T47D (cell line): ENCODE measurements at places on chromosomes 5 and 9.

DNA sequence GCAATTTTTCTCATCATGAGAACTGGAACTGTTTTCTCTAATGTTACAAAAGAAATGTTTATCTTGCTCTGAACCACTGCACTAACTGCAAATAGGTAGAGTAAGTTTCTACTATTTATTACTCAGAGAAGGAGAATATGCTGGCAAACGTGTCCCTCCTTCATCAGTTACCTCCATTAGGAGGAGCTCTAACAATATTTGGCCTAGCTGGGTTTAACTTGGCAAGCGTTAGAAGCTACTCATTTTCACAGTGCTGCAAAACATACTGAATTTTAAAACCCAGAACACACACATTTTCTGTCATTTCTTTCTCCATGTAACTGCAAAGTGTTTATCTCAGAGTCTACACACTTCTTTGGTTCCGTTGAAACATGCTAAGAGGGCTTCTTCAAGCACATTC is 101.0 kb upstream of the GABRG2 start:
- peak; percentile 74 for DNase-seq

DNA sequence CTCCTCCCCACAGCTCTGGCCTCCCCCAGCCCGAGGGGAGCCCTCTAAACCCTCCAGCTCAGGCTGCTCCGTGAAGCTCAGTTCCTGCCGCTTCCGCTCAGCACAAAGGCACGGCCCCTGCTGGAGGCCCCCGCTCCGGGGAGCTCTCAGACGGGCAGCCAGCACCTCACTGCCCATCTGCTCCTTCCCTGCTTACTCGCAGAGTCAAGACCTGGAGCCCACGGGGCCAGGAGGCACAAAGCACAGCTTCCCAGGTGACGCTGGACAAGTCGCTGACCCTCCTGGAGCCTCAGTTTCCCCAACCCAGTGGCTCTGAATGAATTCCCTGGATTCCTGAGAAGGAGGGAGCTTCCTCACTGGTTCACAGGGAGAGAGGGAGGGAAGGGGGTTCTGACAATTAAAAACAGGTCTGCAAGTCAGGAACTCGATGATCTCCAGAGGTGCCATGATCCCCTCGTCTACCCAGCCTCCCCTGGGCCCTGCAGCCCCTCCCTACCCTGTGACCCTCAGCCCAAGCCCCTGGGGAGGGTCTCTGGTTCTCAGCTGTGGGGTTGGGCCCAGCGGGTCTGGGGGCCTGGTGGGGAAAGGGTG is 36.2 kb downstream of the VAV2 start:
- no peak for DNase-seq

GRCh38 chr5:40160435-40160834 is 519.3 kb upstream of the PTGER4 start:
- DNase-seq: no peak

DNA sequence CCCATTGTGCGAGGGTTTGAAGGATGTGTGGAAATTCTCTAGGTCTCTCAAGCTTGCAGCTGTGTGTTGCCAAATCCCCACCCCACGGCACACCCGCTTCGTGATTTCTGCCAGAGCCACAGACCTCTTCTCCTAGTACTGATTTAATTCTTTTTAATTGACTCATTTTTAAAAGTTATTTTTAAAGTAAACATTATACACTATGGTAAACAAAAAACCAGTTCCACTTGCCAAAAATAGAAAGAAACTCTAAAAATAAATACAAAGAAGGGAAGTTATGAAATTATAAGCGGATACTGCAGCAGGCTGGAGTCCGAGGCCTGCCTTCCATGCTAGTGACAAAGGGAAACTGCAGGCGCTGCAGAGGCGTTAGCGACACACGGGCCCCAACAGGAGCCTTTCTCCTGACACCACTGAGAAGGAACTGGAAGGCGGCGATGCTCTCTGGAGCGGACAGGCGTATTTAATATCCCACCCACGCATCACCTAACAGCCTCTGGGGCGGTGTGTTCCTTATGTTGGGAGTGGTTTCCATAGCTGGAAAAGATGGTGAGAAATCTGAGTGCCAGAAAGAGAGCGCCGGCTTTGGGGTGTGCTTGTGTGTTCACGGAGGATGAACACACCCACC is 122.5 kb downstream of the COL23A1 start:
- no peak for DNase-seq

DNA sequence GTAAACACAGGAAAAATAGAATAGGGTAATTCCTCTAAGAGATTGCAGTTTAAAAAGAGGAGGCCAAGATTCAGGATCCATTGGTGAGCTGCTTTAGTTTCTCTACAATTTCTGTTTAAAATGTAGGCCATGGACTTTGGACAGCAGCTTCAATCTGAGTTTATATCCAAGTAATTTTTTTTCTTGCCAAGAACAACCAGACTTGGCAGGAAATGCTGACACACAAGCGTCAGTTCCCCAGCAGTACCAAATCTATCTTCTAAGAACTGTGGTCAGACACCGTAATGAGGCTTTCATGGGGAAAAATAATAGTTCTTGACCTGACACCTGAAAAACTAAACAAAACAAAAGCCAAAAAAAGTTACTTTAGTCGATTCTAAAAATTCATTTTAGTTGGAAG is 528.8 kb downstream of the CSNK1G3 start:
- no peak for DNase-seq

- no peak for DNase-seq
These were observed 164.4 kb downstream of the GIN1 start for GRCh38 chr5:102955488-102955887.

GRCh38 chr5:65264420-65264819 is 217.3 kb downstream of the ADAMTS6 start:
- no peak for DNase-seq

- no peak for DNase-seq
These were observed 372.4 kb upstream of the IRX4 start for GRCh38 chr5:2254880-2255750.

DNA sequence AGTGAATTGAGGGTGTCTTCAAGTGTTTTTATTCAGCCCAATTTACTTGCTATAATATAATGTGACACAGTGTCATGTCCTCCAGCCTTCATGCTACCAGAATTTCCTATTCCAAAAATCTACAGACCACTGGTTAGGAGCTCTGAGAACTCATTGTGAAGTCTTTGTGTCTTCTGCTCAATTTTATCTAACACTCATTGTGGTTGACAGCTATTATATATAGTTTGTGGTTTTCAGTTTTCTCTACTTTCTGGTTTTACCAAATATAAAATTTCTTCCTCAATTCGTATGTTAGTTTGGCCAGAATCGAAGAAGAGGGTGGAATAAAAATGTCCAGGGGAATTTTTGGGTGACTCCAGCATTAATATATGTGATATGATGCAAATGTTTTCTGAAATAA is 509.3 kb upstream of the NUDT12 start:
- no peak for DNase-seq

- DNase-seq: no peak
These were observed 268.4 kb downstream of the FAM170A start for GRCh38 chr5:119897537-119898370.

- DNase-seq: peak; percentile 89
These were observed 72.0 kb downstream of the PDE8B start for GRCh38 chr5:77282337-77283027.

DNA sequence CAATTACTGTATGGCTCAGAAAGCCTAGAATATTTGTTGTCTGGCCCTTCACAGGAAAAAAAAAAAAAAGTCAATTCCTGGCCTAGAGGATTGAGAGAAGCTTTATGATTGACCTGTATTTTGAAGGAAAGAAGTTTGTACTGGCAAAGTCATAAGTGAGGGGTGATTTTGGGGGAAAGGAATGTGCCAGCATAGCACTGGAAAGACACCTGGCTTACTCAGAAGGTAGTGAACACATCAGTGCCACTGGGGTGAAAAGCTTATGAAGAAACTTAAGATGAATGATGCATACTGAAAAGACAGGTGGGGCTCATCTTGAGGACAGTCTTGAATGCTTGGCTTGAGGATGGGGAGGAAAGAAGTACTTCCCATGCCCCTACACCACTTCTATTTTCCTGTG is 127.9 kb upstream of the RASA1 start:
- DNase-seq: no peak

- DNase-seq: no peak
These were observed 127.3 kb upstream of the BOD1 start for GRCh38 chr5:173743641-173744343.

- DNase-seq: no peak
These were observed 16.7 kb downstream of the TNFSF8 start for GRCh38 chr9:114913656-114914055.

GRCh38 chr5:14188778-14189177 is 45.6 kb downstream of the TRIO start:
- DNase-seq: no peak

- DNase-seq: no peak
These were observed 37.4 kb upstream of the GRAMD2B start for GRCh38 chr5:126385524-126386502.

DNA sequence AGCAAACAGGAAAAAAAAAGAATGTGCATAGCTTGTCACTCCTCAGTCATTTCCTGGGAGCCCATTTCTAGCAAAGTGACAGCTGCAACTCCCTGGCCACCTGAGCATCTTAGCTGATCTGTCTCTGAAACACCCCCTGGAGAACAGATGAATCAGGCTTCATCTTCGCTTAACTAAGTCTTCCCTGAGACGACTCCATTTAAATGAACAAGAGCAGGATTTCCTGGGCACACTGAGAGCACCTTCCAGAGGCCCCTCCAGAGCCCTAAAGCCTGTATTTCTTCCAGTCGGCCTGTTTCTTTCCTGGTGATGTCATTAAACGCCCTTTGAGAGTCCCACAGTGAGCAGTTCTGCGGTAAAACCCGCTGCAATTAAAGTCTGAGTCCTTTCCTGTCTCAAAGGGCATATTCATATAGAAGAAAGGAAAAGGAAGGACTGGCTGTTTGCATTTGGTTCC is 13.9 kb downstream of the TGFBI start:
- DNase-seq: no peak

DNA sequence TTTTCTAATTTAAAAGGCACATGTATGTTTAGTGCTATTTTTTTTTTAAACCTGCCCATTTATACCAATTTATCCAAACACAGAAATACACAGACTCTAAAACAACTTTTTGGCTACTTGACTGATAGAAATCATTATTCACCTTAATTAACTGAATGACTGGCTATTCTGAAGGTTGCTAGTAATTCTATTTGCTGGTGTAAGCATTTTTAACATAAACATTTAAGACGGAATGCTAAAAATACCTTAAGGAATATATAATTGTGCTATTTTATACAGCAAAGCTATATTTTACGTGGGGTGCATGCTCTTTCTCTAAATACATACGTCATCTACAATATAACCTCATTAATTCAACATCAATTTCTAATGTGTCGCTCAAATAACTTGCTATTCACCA is 14.9 kb downstream of the GLIS3 start:
- DNase-seq: no peak

GRCh38 chr5:175343308-175343707 is 100.7 kb downstream of the DRD1 start:
- DNase-seq: no peak

DNA sequence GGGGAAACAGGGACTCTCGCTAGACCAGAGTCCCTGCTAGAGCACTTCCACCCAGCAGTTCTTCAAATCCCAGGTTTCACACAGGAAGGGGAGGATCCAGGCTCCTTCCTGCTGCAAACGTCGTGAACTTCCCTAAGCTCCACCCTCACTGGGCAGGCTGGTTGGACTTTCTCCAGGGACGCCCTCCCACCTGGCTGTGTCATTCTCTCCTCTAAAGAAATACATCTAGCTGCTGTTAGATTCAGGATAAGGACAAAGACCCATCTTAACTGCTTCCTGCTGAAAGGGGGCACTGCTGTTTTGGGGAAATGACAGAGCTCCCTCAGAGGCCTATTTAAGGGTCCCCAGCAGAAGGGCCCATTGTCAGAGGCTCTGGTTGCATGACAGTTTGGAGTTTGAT is 230.7 kb downstream of the SEMA6A start:
- peak; percentile 1 for DNase-seq

GRCh38 chr5:122680623-122681350 is 94.1 kb upstream of the SNX2 start:
- DNase-seq: peak; percentile 9

GRCh38 chr5:74717596-74717995 is 32.6 kb downstream of the HEXB start:
- DNase-seq: no peak

DNA sequence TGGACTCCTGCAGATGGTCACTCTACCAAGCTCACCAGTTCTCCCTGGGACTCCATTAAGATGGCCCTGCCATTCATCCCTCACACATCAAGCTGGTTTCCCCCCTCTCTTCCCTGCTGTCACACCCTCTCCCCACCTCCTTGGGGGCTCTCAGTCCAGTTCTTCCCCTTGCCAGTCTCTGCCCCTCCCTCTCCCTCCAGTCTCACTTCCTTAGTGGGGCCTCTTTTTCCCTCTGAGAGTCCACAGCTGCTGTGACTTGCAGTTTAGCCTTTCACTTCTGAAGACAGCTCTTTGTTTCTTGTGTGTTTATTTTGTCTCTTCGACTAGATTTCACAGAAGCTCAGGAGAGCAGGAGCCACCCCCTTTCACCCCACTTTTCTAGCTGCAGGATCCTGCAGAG is 10.5 kb downstream of the DOCK2 start:
- no peak for DNase-seq

GRCh38 chr9:1173993-1174392 is 123.8 kb downstream of the DMRT2 start:
- no peak for DNase-seq

DNA sequence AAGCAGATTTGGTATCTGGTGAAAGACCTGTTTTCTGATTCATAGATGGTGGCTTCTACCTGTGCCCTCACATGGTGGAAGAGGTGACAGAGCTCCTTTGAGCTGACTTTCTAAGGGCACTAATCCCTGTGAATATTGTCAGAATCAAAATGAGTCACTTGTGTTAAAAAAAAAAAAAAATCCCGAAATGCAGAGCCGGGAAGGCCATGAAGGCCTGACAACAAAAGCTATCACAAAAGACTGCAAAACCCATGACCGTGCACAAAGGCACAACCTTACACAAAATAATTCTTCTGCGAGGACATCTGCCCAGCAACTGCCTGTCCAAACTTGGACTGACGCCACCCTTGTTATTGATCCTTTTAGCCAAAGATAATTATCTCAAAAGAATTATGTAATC is 19.6 kb upstream of the UBTD2 start:
- DNase-seq: no peak

DNA sequence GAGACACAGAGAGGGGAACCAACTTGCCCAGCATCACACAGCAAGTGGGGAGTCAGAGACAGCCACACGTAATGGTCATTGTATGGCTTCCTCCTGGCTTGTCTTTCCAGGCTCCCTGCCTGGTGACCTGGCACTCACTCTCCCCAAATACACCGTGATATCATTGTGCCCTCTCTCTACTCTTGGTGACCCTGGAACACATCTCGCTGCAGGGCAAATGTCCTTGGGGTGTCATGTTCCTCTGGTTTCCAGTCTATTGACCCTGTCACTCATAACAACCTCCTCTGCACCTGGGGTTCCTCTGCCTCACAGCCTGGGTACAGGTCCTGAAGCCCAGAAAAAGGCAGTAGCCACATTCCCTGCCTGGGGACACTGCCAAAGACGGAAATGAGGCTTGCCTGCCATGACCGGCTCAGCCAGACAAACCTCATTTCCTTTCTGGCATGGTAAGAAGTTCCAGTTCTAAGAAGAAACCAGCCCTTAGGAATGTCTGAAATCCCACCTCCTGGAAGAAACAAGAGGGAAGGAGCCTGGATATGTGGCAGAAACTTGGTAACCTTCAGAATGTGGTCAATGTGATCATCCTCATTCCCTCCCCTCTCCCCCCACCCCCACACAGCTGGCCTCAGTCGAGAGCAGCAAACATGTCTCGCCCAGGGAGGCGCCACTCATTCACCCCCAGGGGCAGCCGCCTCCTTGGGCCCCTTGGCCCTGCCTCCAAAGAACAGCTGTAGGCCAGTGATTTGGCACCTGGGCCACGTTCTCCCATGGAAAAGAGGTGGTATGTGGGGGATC is 30.6 kb upstream of the SMU1 start:
- DNase-seq: peak; percentile 86

GRCh38 chr5:50301756-50302155 is 139.3 kb downstream of the EMB start:
- DNase-seq: no peak
